Activated CD4-positive, alpha-beta T cell treated with anti-CD3 and anti-CD28 coated beads, Interleukin-2, amount 50 U/mL, for 4 hours (primary cell): ENCODE measurements at places on chromosomes 12 and 14.

- no peak for DNase-seq
Measured at GRCh38 chr12:79936670-79937069, 1.8 kb upstream of the PPP1R12A start.

DNA sequence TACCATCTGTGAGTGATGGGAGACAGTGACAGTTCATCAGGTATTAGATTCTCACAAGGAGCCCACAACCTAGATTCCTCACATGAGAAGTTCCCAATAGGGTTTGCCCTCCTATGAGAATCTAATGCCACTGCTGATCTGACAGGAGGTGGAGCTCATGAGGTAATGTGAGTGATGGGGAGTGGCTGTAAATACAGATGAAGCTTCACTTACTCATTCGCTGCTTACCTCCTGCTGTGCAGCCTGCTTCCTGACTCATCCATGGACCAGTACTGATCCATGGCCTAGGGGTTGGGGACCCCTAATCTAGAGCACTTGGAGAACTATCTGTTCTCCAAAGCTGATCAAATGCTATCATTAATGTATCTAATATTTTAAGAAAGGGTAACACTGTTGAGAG, 17.7 kb downstream of the CLEC2D start:
- no peak for DNase-seq

GRCh38 chr12:16218934-16219751, 58.3 kb downstream of the SLC15A5 start:
- no peak for DNase-seq

GRCh38 chr12:103441437-103442181, 54.2 kb downstream of the C12orf42 start:
- DNase-seq: no peak

DNA sequence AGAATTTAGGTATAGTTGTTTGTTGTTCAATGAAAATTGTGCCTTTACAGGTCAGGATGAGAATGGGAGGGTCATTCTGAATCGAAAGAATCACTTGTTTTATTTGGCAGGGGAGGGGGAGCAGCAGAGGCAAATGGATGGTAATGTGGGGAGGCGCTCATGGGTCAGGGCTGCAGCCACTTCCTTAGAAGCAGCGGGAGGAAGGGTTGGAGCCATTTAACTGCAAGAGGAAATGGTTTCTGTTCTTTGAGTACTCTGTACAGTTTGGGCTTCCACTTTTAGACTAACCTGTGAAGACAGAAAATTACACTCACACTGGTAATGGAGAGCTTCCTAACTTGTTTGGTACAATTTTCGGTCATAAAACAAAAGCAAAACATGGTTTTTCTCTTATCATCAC, 57.2 kb downstream of the PIWIL1 start:
- no peak for DNase-seq

DNA sequence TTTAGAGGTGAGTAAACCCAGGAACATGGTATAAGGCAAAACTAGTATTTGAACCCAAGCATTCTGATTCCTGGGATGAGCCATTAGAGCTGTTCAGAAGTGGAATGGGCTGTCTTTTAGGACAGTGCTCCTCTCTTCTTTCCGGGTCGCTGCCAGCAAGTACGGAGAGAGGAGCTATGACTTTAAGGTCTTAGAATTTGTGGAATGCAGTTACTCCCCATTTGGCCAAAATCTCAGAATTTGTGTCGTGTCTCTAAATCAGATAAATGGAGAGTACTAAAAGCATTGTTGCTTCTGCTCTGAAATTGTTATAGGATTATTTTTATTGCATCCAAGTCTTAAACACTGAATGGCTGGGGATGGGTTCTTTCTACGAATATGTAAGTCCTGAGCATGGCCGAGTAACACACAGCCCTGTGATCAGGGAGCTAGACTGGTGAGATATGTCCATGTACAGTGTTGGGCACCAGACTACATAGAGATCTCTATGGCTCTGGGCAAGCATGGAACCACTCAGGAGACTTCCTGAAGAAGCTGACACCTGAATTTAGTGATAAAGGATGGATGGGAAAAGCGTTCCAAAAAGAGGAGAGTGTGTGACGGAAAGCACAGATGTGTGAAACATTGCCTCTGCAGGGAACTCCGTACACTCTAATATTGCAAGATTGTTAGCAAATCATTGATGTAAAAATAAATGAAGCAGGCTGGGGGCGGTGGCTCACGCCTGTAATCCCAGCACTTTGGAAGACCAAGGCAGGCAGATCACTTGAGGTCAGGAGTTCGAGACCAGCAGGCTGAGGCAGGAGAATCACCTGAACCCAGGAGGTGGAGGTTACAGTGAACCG, 184.7 kb downstream of the SRGAP1 start:
- DNase-seq: no peak

DNA sequence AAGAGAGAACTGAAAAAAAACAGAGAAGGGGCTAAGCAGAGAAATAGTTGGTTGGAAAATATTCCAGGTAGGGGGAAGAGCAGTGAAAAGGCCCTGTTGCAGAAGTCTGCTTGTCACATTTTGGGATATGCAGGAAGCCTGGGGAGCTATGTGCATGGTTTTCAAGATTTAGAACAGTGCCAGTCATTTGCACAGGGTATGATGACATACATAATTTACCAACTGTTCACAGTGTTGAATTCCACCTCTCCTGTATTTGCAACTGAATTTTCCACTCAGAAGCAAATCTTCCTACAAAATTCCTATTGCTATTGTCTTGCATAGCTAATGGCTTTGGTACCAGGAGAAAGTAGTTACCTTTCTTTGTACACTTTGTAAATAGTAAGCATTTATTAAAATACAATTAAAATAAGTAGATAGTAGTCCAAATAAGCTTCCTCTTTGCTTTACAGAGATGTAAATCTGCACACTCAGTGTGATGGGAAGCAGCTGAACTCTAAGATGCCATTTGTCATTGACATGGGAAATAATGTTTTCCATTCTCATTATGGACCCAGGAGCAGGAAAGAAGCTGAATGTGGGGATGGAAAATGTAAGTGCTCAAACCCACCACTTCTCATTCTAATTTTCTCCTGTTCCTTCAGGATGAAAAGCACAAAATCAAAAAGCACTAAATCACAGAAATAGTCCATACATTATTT, 177.4 kb downstream of the BTG1 start:
- no peak for DNase-seq

DNA sequence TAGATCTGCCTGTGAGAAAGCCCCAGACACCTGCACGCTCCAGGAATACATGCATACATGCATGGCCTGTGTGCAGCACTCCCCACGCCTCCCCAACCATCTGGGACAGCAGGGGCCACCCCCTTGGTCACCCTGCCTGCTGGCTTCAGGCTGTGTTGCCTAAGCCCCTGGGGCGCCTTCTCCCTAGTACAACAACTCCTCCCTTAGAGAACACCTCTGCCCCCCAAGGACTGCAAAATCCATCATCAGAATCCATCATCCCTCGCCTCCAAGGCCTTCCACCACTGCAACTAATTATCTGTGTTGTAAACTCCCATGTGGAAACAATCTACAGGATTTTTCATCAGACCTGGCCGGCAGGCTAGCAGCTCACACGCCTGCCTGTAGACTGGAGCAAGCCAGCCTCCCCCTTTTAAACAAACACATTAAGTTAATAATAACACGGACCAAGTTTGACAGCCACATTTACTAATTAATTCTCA, 36.8 kb downstream of the ZFP36L1 start:
- DNase-seq: no peak
